Stimulated activated CD4-positive, alpha-beta T cell treated with anti-CD3 and anti-CD28 coated beads, TNF-alpha, amount 100 ng/mL, for 4 hours (primary cell): ENCODE measurements at places on chromosomes 2 and 18.

GRCh38 chr2:55093381-55093780 is 43.1 kb upstream of the RTN4 start:
- DNase-seq: no peak

- DNase-seq: no peak
Measured at GRCh38 chr2:9100080-9100876, 96.8 kb upstream of the MBOAT2 start.

GRCh38 chr2:37654932-37655841 is 16.3 kb downstream of the CDC42EP3 start:
- DNase-seq: no peak

DNA sequence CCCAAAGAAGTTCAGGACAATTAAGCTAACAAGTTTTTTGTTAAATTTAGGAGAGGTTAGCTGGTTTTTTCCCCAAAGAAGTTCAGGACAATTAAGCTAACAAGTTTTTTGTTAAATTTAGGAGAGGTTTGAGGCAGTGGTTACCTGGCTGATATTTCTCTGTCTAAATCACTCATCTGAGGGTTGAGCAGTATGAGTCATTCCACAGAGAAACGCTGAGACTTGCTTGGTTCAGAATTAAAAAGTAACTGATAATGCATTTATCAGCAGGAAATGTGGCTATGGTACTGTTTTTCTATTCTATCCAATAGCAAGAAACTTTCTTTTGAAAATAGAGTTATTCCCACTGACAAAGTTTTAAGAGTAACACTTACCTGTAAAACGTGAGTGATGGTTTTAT is 22.8 kb upstream of the KIDINS220 start:
- DNase-seq: no peak

DNA sequence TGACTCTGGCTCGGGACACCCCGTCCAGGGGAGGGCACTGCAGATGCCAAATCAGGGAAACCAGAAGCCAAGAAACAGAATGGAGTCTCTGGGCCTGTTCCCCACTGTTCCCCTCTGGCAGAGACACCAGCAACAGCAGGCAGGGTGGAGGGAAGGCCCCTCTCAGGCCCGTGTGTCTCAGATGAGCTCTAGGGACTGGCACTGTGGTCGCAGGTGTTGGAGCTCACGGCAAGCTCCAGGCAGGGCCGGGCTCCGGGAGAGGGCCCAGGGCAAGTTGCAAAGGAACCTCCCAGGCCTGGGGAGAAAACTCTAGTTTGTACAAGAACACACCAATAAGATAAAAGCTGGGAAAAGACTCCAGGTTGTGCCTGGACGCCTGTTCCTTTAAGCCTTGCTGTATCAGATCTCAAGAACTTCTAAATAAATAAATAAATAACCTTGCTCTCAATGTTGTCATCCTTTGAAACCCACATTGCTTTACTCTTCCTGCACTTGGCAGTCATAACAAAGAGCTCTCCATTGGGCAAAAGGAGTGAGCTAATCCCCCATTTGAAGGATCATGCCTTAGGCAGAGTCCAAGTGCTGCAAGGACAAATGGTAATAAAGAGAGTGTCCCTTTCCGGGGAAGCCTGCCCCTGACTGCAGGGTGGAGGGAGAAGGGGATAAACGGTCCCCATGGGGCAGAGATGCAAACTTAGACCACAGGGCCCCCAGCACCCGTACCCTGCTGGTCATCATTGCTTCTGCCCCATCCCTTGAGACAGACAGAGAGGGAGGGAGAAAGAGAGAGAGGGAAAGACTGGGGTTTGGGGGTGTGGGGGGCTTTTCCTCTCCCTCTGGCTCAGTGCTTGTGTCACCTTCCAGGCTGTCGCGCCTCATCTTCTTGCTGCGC is 33.3 kb downstream of the CNGA3 start:
- DNase-seq: no peak

GRCh38 chr2:39127973-39128372 is 7.1 kb upstream of the SOS1 start:
- DNase-seq: no peak

DNA sequence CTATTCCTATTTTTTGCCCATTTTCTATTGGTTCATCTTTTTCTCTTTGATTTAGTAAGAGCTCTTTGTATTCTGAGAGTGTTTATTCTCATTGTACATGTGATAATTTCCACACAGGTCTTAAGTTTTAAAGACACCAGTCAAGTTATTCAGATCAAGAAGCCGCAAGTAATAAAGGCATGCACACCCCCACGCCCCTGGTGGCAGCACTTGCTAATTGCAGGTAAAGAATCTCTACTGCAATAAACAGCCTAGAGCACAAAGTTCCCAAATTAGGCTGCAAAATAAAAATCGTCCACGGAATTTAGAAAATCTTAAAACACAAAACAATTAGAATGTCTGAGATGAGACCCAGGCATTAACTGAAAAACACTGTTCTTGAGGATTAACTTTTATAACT is 45.2 kb downstream of the ST3GAL5 start:
- no peak for DNase-seq

- DNase-seq: peak; percentile 44
Measured at GRCh38 chr2:96554293-96555145, 18.0 kb downstream of the ARID5A start.

DNA sequence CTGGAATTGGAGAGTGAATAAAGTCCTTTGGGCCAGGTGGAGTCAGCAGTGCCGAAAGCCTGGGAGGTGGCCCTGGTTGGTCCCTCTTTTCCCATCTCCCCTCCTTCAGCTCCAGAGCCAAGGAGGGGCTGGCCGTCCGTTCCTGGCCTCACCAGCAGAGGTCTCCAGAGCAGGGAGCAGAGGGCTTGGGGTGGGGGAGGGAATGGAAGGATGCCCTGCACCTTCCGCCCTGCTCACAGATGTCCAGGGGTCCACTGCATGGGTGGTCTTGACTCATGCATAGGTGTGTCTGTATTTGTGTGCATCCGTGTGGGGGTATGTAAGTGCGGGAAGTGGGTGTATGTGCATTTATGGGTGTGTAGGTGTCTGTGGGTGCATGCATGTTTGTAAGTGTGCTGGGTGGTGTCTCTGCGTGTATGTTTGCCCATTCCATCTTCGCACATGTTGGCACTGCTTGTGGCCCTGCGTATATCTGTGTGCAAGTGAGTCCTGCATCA is 201.8 kb downstream of the ZFP36L2 start:
- DNase-seq: no peak

DNA sequence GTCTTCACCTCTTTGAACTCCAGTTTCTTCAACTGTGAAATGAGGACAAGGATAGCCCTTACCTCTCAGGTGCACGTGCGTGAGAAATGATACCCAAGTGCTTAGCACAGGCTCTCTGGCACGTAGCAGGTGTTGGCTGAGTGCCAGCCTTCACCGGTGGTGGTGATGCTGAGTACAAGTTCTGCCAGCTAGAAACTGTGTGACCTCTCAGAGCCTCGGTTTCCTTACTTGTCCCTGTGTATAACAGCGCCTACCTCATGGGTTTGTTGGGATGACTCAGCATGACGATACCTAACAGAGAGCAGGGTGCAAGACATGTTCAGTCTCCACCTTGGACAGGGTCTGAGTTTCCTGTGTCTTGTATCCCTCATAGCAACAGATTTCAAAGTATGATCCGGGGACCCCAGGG is 205.1 kb downstream of the TNS1 start:
- no peak for DNase-seq

GRCh38 chr2:88086401-88086800 is 18.8 kb downstream of the SMYD1 start:
- DNase-seq: no peak

DNA sequence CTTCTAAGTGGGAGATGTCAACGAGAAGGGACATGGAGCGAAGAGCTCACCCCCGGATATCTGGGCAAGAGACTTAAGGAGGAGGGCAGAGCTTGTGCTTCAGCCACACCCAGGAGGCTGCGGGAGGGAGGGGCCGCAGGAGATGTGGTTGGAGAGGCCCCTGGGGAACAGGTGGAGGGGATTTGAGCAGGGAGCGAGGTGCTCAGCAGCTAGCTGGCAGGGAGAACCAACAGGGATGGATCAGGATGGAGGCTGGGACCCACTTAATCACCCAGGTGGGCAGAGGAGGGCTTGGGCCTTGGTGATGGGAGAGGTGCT is 78.3 kb downstream of the MBP start:
- no peak for DNase-seq

- DNase-seq: no peak
Measured at GRCh38 chr2:24489465-24490180, 1.4 kb upstream of the NCOA1 start.

DNA sequence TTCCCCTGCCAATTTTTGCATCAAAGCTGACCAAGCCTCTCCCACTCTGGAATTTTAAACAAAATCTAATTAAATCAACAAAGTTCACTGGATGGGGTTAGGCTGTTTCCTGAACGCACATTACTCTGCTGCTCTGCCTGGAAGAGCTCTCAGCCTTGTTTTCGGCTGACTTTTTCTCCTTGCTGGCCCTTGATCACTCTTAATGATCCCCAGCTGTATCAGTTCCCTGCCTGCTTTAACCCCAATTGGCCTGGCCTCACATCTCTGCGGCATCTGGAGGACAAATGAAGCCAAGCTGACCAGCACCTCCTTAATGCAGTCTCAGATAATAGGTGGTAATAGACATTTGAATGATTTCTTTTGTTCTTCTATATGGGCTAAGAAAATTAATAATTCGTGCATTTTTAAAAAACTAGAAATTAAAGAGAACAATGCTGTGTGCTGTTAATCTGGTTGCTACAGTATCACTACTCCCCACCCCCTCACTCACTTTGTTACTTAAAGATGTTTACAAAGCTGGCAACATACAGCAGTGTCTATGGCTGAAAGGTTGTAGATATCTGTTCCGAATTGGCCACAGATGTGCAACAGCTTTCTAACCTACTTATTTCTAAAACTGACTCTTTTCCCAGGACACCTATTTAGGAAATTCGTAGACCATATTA is 415.2 kb upstream of the KCNH7 start:
- DNase-seq: no peak

GRCh38 chr2:200596774-200597570 is 11.2 kb downstream of the AOX1 start:
- DNase-seq: no peak

- no peak for DNase-seq
Measured at GRCh38 chr2:65587779-65588178, 155.4 kb upstream of the SPRED2 start.

GRCh38 chr2:204533629-204534370 is 11.5 kb upstream of the PARD3B start:
- no peak for DNase-seq

DNA sequence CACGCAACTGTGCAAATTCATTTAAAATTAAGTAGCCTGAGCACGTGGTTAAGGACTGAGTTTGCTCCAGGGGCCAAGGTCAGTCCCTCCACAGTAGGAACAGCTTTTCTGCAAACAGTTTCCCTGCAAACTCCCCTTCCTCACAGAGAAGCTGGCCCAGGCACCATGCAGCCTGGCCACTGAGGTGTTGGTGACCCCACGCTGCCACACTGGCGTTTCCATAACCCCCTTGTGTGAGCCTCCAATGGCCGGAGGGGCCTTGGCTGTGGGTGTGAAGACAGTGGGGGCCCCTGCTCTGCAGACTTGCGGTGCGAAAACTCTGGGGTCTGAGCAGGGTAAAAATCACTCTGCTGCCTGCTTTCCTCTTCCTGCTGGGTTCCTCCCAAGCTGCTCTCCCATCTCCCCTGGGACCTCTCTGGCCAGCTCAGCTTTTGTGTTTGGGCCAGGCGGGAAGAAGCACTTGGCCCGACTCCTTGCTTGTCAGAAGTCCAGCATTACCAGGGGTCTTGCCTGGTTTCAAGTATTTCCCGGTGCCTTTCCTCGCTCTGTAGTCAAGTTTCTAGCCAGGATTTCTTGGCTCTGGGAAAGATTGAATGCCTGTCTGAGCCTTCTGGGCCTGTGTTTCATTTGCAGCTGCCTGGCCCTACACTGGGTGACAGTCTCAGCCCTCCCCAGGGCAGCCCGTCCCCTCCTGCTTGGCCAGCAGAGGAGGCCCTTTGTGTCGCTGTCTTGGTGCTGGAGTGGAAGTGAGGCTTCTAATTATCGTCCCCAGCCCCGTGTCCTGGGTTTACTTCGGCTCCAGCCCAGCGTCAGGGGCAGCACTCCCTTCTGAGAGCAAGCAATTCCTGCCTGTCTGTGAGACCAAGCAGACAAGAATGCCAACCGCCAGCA is 131.4 kb upstream of the SLC1A4 start:
- DNase-seq: no peak

DNA sequence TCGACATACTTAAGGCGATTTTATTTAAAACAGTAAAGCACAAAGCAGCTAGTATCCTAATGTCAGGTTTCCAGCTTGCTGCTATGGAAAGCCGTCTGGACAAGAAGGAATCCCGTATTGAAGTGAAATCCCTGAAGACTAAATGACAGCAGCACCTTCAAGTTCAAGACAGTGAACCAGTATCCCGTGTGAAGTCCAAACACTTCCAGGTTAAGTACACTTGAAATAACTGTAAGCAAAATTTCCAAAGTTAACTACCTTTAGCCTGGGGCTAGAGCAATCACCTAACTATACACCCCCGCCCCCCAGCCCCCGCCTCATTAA is 1.2 kb downstream of the MBOAT2 start:
- DNase-seq: no peak

- no peak for DNase-seq
Measured at GRCh38 chr2:121257480-121257840, 27.5 kb downstream of the TFCP2L1 start.

DNA sequence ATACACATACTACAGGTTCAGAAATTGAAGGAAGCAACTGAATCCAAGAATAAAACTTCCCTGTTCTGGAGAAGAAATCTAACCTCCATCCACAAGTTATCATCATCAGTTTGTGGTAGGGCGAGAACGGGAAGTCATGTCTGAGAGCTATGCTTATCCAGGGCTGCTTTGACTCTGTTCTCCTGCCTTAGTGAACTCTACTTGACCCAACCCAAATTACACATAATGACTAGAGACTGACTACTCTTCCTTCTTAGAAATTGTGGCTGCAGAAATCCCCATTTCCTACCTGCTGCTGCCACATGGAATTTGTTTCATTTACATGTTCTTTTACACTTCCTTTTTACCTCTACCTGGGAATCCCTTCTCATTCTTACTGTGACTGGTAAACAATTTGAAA is 1102.6 kb upstream of the PIK3C3 start:
- no peak for DNase-seq

GRCh38 chr2:99648906-99649789 is 159.3 kb upstream of the REV1 start:
- no peak for DNase-seq

DNA sequence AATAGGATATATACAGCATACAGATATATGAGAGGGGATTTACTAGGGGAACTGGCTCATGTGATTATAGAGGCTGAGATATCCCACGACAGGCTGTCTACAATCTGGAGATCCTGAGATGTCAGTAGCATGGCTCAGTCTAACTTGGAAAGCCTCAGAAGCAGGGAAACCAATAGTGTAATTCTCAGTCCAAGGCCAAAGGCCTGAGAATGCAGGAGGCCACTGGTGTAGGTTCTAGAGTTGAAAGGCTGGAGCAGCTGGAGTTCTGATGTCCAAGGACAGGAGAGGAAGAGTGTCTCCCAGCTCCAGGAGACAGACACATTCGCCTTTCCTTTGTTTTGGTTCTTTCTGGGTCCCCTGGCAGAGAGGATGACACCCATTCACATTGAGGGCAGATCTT is 20.1 kb upstream of the CCBE1 start:
- DNase-seq: no peak

- DNase-seq: no peak
Measured at GRCh38 chr18:63924551-63924950, 16.8 kb downstream of the SERPINB10 start.

GRCh38 chr2:27988718-27989117 is 98.2 kb downstream of the BABAM2 start:
- DNase-seq: no peak
